ENCODE measurements at places on chromosomes 5 and 9. TPM values are rescaled to one million over a fixed set of nuclear protein-coding genes. Genes with fewer than 3 reads are reported as not detected.

- H3K4me1 ChIP-seq: no peaks in the 10 kb centered on the region
- H3K27ac ChIP-seq: no peak overlapping the region
- no peaks in the 10 kb centered on the region for H3K36me3 ChIP-seq
- no peak for DNase-seq
- H3K4me3 ChIP-seq: no peak overlapping the region
These were observed 572.1 kb downstream of the CHSY3 start for GRCh38 chr5:130476325-130476724.

The PCDHA9 gene
- total RNA-seq: not detected

DNA sequence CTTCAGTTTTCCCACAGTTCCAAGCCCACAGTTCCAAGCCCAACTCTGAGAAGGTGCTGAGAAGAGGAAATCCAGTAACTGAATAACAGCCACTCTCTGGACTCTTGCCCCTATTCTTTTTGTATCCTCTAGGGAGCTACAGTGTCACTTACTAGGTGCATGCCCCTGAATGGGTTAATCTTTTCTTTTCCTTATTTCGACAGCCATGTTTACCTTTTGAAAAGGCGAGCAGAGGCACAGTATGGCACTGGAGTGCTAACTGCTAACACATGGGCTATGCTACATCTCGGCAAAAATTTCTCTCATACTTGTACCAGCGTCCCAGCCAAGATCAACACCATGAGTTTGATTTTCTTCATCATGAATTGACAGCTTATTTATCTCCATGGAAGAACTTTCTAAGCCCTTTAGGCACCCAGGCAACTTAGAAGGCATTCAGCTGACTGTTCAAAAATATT lies 222.6 kb downstream of the EBF1 start:
- no peak for DNase-seq
- H3K36me3 ChIP-seq: no peaks in the 10 kb centered on the region
- no peak overlapping the region for H3K4me3 ChIP-seq
- no peak overlapping the region for H3K27ac ChIP-seq

GRCh38 chr9:3497401-3497800 lies 28.4 kb downstream of the RFX3 start:
- no peaks in the 10 kb centered on the region for H3K27me3 ChIP-seq
- H3K4me1 ChIP-seq: no peaks in the 10 kb centered on the region
- no peak for DNase-seq
- no peak overlapping the region for H3K4me3 ChIP-seq

GRCh38 chr5:108420158-108420557 lies 38.3 kb upstream of the FBXL17 start:
- H3K4me3 ChIP-seq: no peak overlapping the region
- H3K36me3 ChIP-seq: no peaks in the 10 kb centered on the region
- no peak for DNase-seq
- no peaks in the 10 kb centered on the region for H3K4me1 ChIP-seq
- no peaks in the 10 kb centered on the region for H3K27me3 ChIP-seq
- H3K27ac ChIP-seq: no peak overlapping the region

- H3K4me1 ChIP-seq: no peaks in the 10 kb centered on the region
- no peak overlapping the region for H3K27ac ChIP-seq
- no peaks in the 10 kb centered on the region for H3K27me3 ChIP-seq
These were observed 575.2 kb downstream of the ISL1 start for GRCh38 chr5:51958473-51958872.

- H3K4me1 ChIP-seq: no peaks in the 10 kb centered on the region
- H3K36me3 ChIP-seq: no peaks in the 10 kb centered on the region
- no peak overlapping the region for H3K4me3 ChIP-seq
These were observed 43.9 kb downstream of the F2RL2 start for GRCh38 chr5:76579166-76579937.

The CD274 gene
- 6.6 TPM for total RNA-seq

DNA sequence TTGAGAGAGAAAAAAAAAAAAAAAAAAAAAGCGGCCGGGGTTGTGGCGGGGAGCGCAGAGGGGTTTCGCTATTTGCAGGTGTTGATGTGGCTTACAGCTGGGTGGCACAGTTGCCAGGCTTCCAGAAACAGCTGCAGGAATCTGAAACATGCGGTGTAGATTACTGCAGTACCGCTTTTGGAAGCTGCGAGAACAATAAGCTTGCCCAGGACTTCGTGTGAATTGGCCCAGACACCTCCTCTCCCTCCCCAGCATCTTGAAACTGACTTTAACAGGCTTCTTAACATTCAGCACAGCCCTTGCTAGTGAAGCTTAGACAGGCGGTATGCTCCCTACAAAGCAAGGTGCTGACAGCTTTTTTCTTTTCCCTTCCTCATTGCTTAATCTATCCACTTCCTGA lies 104.0 kb downstream of the ATP10B start:
- DNase-seq: no peak
- no peaks in the 10 kb centered on the region for H3K4me1 ChIP-seq
- no peak overlapping the region for H3K4me3 ChIP-seq
- H3K36me3 ChIP-seq: no peaks in the 10 kb centered on the region
- no peaks in the 10 kb centered on the region for H3K27me3 ChIP-seq
